ENCODE measurements at places on chromosomes 1 and 21.

DNA sequence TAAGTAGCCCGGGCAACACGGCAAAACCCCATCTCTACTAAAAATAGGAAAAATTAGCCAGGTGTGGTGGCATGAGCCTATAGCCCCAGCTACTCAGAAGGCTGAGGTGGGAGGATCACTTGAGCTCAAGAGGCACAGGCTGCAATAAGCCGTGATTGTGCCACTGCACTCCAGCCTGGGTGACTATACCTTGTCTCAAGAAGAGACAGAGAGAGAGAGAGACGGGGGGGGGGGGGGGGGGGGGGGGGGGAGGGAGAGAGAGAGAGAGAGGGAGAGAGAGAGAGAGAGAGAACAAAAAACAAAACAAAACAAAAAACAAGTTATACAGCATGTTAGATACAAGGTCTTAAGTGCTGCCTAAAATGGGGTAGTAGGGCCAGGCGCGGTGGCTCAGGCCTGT lies 77.8 kb upstream of the ZNF281 start:
- no peak for DNase-seq

- DNase-seq, result no peak
Observed at GRCh38 chr21:14223365-14223764, 7.4 kb downstream of the RBM11 start.

- no peak for DNase-seq
Observed at GRCh38 chr1:99992760-99993467, 23.1 kb downstream of the SLC35A3 start.

DNA sequence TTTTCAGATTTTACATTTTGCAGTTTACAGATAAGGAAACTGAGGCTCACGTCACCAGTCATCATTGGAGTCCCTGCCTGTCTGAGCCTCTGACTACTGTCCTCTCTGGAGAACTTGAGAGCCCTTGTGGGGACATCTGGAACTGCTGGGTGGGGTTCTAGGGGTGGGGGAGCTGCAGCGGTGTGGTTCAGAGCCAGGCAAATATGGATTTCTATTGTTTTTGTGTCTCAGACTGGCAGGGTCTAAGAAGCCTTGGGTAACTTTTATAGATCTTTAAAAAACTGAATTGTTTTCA lies 46.9 kb downstream of the IER5 start:
- no peak for DNase-seq

DNA sequence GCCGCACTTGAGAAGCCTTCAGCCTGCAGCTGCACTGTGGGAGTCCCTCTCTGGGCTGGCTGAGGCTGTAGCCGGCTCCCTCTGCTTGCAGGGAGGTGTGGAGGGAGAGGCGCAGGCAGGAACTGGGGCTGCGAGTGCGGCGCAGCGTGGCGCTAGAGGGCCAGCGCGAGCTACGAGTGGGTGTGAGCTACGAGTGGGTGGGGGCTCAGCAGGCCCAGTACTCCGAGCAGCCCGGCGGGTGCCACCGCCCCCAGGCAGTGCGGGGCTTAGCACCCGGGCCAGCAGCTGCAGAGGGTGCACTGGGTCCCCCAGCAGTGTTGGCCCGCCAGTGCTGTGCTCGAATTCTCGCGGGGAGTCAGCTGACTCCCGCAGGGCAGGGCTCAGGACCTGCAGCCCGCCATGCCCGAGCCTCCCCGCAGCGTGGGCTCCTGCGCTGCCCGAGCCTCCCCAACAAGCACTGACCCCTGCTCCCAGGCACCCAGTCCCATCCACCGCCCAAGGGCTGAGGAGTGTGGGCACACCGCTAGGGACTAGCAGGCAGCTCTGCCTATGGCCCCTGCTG lies 1620.1 kb downstream of the BRINP3 start:
- DNase-seq, result no peak

GRCh38 chr1:65407877-65408276 lies 12.6 kb upstream of the LEPR start:
- DNase-seq, result no peak

DNA sequence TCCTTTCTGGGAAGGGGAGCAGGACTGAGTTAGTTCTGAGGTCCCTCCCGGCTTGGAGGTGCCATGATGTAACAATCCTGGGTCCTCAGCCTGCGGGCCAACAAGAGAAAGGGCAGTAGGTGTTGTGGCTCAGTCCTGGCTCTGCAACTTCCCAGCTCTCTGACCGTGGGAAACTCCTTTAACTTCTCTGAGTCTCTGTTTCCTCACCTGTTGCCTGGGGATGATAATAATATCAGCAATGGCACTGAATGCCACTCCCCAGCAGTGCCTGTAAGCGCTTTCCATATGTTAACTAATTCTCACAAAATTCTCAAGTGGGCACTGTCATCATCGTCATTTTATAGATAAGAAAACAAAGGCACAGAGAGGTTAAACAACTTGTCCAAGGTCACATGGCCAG lies 2.3 kb downstream of the PADI3 start:
- no peak for DNase-seq

- no peak for DNase-seq
Observed at GRCh38 chr1:67575861-67576260, 109.1 kb upstream of the GADD45A start.

GRCh38 chr1:62438163-62438562 lies 1.3 kb downstream of the USP1 start:
- DNase-seq, result no peak

- DNase-seq, result no peak
Observed at GRCh38 chr21:35329940-35330660, 281.0 kb upstream of the RUNX1 start.

DNA sequence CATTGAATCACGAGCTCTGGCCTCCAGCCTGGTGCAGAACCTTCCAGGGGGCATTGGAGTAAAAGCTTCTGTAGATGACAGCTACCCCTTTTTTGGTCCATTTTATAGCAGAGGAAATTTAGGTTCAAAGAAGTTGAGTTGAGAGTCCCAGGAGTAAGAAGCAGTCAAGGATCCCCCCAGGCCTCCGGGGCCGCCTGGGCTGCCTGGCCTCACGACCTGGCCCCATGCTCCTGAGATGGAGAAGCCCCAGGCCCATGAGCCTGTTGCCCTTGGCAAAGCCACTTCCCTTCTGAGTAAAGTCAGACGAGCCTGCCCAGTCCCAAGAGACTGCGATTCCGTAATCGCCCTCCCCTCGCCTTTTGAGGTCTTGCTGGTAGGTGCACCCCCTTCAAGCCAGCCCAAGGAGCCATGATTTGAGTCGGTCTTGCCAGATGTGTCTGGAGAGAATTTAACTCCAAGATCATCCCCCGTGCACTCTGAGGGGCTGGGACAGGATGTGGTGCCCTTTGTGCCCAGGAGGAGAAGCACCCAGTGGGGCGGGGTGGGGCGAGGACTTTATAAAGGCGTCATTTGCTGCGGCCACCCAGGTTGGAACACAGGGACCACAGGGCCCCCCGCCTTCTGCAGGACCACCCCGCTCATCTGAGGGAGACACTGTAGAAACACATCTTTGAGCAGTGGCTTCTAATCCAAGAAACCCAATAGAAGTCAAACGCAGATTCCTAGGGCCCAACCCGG lies 30.1 kb downstream of the PDE9A start:
- no peak for DNase-seq

GRCh38 chr1:178237121-178237520 lies 143.2 kb downstream of the RASAL2 start:
- DNase-seq, result no peak

DNA sequence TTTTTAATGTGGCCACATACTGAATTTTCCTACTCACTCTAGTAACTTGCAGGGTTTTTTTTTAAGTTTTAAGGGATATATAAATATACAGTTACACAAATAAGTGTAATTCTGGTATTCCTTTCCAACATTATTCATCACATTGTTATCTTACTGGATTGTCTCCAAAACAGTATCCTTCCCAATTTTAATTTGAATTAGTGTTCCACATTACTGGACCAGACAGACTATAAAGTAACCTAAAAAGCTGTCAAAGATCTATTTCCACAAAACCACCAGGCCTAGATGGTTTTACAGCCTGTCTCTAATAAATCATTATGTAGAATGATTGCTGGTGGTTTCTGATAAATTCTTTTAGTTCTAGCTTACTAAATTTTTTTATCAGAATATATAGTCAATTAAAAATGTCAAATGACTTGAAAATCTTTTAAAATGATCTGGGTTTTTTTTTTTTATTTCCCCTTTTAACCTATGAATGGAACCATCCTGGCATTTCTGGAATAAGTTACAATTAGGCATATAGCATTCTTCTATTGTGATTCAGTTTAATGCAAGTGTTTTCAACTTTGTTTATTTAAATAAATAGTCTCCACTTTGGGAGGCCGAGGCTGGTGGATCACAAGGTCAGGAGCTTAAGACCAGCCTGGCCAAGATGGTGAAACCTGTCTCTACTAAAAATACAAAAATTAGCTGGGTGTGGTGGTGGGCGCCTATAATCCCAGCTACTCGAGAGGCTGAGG lies 59.3 kb downstream of the PACC1 start:
- DNase-seq, result no peak

DNA sequence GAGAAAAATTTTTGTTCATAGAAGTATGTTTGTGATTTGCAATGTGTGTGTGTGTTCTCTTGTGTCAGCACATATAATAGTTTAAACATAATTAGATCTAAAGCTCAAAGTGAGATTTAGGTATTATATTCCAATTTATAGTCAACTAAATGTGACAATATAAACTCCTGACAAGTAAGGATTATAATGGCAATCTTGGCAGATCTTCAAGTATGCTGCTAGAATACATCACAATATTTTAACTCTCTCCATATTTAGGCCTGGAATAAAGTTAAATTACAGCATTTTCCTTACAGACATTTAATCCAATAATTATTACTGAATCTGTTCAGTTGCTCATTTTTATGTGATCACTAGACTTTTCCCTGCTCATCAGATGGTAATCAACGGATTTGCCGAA lies 65.8 kb downstream of the LYPLAL1 start:
- DNase-seq, result no peak

- DNase-seq, result no peak
Observed at GRCh38 chr1:160095382-160096105, 2.9 kb downstream of the IGSF8 start.

DNA sequence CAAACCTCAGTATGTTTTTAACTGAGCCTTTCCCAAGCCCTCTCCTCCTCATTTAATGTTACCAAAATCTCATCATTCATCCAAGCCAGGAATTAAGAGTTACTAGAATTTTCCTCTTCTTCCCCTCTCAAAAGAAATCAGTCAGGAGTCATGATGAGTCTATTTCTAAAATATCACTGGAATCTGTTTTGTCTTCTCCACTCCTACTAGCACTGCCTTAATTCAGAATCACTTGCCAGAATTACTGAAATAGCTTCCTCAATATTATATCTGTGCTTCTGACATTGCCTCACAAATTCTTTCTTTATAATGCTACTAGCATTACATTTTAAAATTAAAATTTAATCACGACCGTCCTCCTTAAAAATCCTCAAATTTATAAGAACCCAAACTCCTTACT lies 106.1 kb downstream of the PTGER3 start:
- no peak for DNase-seq

GRCh38 chr1:236007781-236008180 lies 57.1 kb downstream of the NID1 start:
- no peak for DNase-seq

GRCh38 chr1:204503913-204504519 lies 9.4 kb upstream of the PIK3C2B start:
- no peak for DNase-seq

DNA sequence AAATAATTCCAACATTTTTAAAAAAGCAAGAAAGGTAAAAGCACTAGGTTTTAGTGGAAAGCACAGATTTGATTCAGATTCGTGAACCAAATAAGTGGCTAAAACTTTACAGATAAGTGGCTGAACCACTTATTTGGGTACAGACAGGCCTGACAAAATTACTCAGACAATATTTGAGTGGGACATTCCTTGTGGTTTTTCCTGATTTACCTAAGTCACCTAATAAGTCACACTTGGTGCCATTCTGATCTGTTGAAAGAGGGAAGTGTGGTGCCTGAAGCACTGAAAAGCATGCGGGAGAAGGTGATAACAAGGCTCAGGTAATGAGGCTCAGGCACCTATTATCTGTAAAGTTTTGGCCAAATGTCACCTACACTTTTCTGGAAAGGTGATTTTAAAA lies 81.6 kb upstream of the CD55 start:
- DNase-seq, result no peak

GRCh38 chr1:40699787-40700186 lies 8.3 kb downstream of the NFYC start:
- no peak for DNase-seq

- no peak for DNase-seq
Observed at GRCh38 chr21:31195334-31196015, 148.6 kb downstream of the TIAM1 start.

DNA sequence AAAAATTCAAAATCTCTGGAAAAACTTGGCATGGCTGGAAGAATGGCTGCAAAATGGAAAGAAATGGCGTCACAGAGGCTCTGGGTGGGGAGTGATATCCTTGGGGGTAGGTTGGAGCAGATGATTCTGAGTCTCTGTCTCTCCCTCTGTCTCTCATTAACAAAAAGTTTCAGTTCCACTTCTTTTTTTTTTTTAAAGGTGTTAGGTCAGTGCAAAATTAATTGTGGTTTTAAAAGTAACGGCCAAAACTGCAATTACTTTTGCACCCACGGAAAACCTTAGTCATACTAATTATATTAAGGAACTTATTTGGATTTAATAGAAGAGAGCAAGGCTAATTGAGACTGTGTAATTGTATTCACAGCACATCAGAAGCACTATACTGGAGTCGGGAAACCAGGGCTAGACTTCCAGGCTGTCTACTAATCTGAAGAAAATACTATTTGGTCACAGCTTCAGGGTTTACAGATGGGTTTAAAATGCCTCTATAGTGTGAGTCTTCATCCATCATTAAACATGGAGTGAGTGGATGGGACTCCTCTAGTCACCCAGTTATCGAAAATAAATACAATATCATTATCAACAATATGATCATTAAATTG lies 289.1 kb upstream of the PLD5 start:
- no peak for DNase-seq

- DNase-seq, result no peak
Observed at GRCh38 chr1:115184951-115185331, 95.6 kb upstream of the TSPAN2 start.

- DNase-seq, result no peak
Observed at GRCh38 chr1:197776351-197777105, 1.2 kb upstream of the DENND1B start.

DNA sequence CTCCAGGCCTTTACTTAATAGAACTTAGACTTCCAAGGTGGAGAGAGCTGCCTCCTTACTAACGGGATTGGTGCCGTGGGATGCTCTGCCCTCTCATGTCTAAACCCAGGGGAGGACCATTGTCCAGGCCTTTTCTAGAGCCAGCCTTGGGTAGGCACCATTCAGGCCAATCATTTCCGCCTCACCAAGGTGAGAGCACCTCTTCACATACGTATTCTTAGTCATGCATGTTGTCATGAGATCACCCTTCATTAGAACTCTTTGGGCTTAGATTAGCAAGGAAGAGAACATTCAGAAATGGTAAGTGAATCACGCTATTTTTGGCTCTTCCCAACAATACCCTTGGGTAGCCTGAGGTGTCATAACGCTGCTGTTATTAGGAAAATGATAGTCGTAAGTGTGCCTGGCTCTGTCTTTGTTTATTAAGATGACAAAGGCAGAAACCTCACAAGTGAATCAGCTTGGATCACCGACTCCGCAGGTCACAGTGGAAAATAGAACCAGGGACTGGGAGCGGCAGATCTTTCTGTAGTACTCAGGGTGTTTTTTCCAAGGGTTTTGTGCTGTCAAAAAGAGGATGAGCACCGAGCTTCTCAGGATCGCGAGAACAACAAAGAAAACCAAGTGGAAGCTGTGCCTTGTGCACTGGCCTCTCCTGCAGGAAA lies 55.0 kb downstream of the HUNK start:
- DNase-seq, result no peak

- DNase-seq, result no peak
Observed at GRCh38 chr1:3516911-3517675, 62.6 kb downstream of the ARHGEF16 start.

Data from stimulated activated CD8-positive, alpha-beta memory T cell treated with anti-CD3 and anti-CD28 coated beads, Interleukin-4, amount 100 ng/mL, for 4 hours (primary cell).